ENCODE measurements at places on chromosomes 6 and 20.
A peak's percentile ranks its signal among the peaks of the same experiment; 100 is the strongest.

- no peak for DNase-seq
Observed at GRCh38 chr20:59678951-59679350, 74.6 kb downstream of the PHACTR3 start.

DNA sequence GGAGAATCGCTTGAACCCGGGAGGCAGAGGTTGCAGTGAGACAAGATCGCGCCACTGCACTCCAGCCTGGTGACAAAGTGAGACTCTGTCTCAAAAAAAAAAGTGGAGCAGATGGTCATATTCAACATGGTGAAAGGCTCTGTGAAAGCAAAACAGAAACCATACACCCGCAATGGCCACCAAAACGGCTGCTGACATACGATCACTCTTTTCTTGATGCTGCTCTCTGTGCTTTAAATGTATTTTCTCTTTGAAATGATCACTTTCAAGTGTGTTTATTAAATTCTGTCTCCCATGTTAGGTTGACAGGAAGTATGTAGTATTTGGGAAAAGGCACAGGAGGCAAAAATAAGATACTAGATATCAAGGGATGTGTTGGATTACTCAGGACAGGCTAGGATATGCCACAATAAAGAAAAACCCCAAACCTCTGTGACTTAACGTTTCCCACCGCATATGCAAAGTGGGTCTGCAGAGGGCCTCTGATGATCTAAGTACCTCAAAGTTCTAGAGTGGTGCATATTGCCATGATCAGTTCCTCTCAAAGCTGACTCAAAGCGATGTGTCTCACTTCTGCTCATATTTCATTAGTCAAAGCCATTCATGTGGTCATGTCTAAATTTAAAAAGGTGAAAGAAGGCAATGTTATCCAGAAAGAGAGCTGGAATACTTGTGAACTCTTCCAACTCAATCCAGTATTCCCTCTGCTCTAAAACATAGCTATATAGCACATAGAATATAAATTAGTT, 155.1 kb upstream of the SOX4 start:
- DNase-seq, result peak; percentile 40

DNA sequence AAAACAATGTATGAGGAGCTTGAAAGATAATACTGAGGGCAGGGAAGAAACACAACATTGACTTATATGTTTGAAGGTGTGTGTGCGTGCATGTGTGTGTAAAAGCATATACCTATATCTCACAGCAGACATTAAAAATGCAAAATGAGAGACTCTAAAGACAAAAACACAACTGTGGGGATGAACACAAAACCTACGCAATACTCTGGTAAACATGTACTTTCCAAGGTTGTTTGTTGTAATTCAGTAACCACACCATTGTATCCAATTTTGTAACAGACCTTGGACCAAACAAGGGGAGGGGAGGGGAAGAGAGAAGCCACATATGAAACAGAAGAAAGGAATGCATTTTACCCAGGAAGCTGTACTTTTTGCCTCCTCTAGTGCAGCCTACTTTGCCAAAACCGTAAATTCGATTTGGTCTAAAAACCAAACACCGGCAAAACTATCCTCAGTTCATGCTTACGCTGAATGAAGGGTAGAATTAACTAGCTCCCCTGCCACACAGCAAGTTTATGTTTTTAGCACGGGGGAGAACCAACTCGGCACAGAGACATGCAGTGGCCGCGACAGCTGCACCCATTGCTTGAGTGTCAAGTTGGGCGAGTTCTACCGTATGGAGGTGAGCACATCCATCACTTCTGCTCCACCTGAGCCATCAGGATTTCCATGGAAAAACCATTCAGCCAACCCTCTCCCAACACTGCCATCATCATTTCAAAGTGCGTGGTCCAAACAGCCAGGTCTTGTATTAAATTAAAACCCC, 50.0 kb downstream of the CNKSR3 start:
- no peak for DNase-seq

GRCh38 chr6:119985952-119986736, 636.6 kb upstream of the MAN1A1 start:
- no peak for DNase-seq

GRCh38 chr20:38728911-38729642, 4.8 kb downstream of the SLC32A1 start:
- peak; percentile 30 for DNase-seq

- no peak for DNase-seq
Observed at GRCh38 chr6:126535138-126535537, 195.2 kb downstream of the CENPW start.

DNA sequence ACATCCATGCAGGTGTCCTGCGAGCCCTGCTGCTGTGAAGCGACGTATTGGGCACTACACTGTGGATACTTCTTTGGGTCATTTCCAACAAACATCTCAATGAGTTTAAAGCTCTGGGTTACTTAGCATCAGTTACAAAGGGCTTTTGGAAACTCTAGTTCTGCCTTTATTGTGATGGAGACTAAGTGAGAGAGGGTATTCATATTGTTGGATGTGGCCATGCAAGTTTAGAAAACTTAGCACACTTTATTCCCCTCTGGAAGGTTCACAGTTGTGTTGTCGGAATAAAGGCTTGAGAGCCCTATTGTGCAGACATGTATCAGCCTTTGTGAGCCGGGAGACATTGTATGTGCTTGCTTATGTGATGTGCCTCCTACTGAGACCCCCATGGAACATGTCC, 22.1 kb downstream of the DUSP22 start:
- DNase-seq, result no peak

DNA sequence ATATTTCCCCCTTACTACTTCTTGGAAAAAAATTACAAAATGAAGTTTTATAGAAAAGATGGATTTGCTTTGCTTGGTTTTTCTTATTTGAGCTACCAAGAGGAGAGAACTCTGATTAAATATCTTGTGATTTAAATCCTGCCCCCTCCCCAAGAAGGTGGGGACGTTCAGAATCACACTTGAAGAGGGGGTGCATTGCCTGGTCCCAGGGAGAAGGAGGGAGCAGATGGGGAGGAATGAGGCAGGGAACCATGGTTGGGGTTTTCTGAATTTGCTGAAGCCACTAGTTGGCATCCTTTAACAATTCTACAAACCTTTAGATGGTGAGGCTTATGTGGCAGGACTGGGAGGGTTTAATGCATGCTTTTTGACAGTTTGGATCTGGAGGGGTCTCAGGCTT, 5.5 kb downstream of the PCK1 start:
- no peak for DNase-seq

DNA sequence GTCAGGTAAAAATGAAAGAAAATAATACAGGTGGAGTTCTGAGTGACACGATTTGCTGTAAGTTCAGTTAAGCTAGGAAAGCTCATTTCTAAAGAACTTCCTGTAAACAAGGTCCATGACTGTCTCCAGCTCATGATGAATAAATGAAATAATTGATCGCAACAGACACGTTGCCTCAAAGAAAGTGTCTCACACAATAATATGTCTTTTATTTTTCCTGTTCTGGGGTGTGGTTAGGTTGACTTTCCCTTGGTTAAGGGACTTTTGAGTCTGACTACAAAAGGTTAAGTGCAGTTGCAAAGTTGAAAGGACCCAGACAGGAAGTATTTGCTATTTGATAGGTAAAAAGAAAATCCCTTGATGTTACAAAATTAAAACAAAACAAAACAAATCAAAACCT, 304.2 kb upstream of the PRDM1 start:
- DNase-seq, result no peak

DNA sequence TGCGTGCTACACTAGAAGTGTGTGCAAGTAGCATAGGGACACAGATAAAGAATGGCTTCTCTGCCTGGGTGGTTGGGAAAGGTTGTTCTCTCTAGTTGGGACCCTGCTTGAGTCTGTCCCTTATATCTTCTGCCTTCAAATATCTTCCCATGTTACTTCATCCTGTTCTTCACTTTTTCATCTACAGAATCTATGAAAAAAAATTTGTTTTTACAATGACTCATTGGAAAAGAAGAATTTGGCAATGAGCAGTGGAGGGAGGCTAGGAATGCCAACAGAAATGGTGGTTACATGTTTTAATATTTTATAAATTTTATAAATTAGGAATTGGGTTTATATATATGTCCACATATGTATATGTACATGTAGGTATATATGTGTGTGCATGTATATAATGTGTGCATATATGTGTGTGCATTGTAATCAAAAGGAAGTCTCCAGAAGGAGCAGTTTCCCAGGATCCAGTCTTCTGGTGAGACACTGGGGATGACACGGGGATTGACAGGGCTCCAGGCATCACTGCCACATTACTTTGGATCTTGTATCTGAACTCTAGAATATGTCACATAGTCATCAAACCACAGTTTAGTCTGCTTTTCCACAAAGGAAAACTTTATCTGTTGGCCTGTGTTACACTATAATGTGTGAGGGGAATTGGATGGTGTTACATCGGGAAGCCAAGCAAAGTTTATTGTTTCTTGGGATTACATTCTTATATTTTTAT, 75.3 kb upstream of the RIPOR2 start:
- DNase-seq, result no peak

GRCh38 chr6:19086480-19086879, 699.3 kb downstream of the RNF144B start:
- no peak for DNase-seq

- no peak for DNase-seq
Observed at GRCh38 chr20:57622201-57622570, 2.0 kb upstream of the ZBP1 start.

GRCh38 chr6:112764377-112764776, 417.2 kb downstream of the RFPL4B start:
- DNase-seq, result no peak

DNA sequence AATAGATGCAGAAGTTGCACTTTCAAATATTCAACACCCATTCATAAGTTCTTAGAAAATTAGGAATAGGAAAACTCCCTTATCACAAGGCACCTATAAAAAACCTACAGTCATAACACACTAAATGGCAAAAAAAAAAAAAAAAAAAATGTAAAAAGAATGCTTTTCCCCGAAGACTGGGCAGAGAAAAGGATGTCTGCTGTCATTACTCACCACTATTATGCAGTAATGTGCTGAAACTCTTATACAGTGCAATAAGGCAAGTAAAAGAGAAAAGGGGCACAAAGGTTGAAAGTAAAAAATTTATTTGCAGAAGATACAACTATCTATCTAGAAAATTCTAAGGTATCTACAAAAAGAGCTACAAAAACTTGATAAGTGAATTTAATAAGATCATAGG, 607.8 kb upstream of the ARID1B start:
- DNase-seq, result no peak

- no peak for DNase-seq
Observed at GRCh38 chr20:57265336-57265996, 975 bp downstream of the BMP7 start.

- no peak for DNase-seq
Observed at GRCh38 chr6:51105357-51105756, 286.7 kb downstream of the TFAP2B start.

GRCh38 chr6:26311012-26311384, 54.0 kb upstream of the BTN3A2 start:
- peak; percentile 48 for DNase-seq

- DNase-seq, result no peak
Observed at GRCh38 chr6:122673343-122673961, 63.2 kb downstream of the PKIB start.

DNA sequence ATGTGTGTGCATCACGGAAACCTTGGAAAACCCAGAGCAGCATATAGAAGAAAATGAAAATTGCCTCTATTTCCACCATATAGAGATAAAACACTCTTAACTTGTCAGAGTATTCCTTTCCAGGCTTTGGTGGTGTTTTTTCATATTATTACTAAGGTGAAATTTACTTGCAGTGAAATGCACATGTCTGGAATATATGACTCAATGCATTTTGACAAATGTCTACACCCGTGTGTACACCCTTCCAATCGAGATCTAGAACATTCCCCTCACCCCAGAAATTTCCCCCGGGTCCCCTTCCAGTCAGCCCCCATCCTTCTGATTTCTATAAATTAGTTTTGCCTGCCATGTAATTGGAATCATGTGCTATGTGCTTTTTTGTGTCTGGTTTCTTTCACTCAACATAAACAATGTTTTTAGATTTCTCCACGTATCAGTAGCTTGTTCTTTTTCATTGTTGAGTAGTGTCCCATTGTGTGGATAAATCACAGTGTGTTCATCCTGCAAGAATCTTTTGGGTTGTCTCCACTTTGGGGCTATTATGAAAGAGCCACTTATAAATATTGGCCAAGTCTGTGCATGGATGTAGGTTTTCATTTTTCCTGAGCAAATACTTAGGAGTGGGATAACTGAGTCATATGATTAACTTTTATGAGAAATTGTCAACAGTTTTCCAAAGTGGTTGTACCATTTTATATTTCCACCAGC, 19.9 kb upstream of the PREX1 start:
- no peak for DNase-seq

- no peak for DNase-seq
Observed at GRCh38 chr6:10609038-10609437, 85.4 kb downstream of the C6orf52 start.

GRCh38 chr6:105449756-105450390, 47.0 kb upstream of the PREP start:
- no peak for DNase-seq

DNA sequence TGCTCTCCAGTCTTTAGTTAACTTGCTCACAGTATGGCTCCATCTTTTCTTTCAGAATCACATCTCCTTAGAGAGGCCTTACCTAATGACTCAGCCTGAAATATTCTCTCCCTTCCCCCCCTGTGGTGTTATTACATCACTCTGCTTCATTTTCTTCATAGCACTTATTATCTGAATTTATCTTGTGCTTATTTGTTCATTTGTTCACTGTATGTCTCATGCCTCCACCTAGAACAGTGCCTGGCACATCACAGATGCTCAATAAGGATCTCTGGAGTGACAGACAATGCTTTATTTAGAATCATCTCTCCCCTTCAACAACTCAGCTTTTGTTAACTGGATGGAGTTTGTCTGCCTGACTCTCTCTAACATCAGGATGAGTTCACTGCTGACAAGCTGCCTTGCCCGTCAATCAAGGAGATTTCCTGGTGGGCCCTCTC, 96.6 kb upstream of the MAN1A1 start:
- no peak for DNase-seq

DNA sequence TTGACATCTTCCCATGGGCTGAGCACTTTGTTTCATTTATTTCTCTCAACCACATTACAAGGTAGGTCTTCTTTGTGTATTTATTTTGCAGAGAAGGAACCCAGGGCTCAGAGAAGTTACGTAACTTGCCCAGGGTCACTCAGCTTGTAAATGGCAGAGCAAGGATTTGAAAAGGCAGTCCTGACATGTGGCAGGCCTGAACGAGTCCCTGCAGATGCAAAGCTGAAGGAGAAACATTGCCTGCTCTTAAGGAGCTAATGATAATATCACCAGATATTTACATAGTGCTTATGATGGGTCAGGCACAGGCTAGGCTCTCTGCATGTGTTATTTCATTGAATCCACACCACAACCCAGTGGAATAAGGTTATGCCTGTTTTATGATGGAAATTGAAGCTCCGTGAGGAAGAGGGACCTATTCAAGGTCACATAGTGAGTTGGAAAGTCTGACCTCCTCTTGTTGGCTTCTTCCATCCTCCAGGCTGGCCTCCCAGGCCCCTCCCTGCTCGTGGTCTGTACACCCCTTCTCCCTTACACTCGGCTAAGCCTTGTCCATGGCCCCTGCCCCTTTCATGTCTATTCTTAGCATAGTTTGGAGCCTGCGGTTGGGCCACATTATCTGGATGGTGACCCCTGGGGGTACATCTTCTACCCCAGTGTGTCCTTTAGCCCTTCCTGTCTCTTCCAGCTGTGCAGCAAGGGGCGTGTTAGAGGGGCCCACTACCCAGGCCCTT, 12.5 kb downstream of the MYH7B start:
- no peak for DNase-seq
